ENCODE measurements at places on chromosomes 7 and 10. TPM values are rescaled to one million over a fixed set of nuclear protein-coding genes. Genes with fewer than 3 reads are reported as not detected.

DNA sequence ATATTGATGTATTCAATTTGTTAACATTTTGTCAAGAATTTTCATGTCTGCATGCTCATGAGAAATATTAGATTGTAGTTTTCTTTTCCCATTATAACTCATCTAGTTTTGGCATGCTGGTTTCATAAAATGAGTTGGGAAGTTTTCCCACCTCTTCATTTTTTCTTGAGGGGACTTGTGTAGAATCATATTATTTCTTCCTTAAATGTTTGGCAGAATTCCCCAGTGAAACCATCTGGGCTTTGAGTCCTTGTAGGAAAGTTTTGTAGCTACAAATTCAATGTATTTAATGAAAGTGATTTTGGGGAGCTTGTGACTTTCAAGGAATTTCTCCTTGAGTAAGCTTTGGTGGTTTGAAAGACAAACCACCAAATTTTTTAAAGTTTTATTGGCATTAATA, 173.2 kb downstream of the PHTF2 start:
- no peaks in the 10 kb centered on the region for H3K36me3 ChIP-seq
- H3K4me3 ChIP-seq = no peak overlapping the region
- no peaks in the 10 kb centered on the region for H3K27me3 ChIP-seq

- no peaks in the 10 kb centered on the region for H3K27me3 ChIP-seq
- H3K27ac ChIP-seq = no peak overlapping the region
- H3K36me3 ChIP-seq = no peaks in the 10 kb centered on the region
Measured at GRCh38 chr10:127414024-127414423, 135.1 kb upstream of the NPS start.

Gene METTL27
- 7.4 TPM for total RNA-seq

Gene HOXA4
- total RNA-seq = 5.6 TPM

GRCh38 chr10:26468291-26468690, 30.1 kb downstream of the APBB1IP start:
- no peak for DNase-seq
- no peaks in the 10 kb centered on the region for H3K27me3 ChIP-seq
- no peak overlapping the region for H3K27ac ChIP-seq
- H3K4me3 ChIP-seq = no peak overlapping the region
- no peaks in the 10 kb centered on the region for H3K36me3 ChIP-seq

DNA sequence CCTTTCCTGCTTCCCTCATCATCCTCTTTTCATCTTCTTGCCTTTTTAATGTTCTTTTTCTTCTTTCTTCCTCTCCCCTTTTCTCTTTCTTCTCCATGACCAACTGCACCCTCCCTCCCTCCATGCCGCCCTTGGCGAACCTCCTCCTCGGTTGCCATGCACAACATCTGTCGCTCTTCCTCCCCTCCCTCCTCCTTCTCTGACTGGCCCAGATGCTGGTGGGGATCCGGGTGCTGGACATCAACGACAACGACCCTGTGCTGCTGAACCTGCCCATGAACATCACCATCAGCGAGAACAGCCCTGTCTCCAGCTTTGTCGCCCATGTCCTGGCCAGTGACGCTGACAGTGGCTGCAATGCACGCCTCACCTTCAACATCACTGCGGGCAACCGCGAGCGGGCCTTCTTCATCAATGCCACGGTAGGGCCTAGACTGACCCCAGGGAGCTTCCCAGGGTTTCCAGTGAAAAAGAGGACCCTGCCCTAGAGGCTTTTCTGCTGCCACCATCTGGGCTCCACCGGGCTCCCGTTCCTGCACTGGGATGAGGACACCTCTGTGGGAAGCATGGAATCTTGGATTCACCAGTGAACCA, 11.5 kb upstream of the VSIR start:
- DNase-seq = no peak
- H3K4me1 ChIP-seq = no peaks in the 10 kb centered on the region
- H3K36me3 ChIP-seq = no peaks in the 10 kb centered on the region
- no peaks in the 10 kb centered on the region for H3K27me3 ChIP-seq
- no peak overlapping the region for H3K4me3 ChIP-seq

GRCh38 chr7:139889186-139889871, 60.3 kb downstream of the TBXAS1 start:
- no peaks in the 10 kb centered on the region for H3K36me3 ChIP-seq
- no peak for DNase-seq
- no peaks in the 10 kb centered on the region for H3K4me1 ChIP-seq
- no peak overlapping the region for H3K4me3 ChIP-seq

- no peaks in the 10 kb centered on the region for H3K27me3 ChIP-seq
- DNase-seq = no peak
- no peak overlapping the region for H3K4me3 ChIP-seq
- no peaks in the 10 kb centered on the region for H3K36me3 ChIP-seq
Measured at GRCh38 chr10:44573821-44574220, 188.9 kb upstream of the CXCL12 start.

Gene SFTPA1
- total RNA-seq = 1.7 TPM
